ENCODE measurements at places on chromosomes 11 and 22. TPM values are rescaled to one million over a fixed set of nuclear protein-coding genes. Genes with fewer than 3 reads are reported as not detected.

TMPRSS13 gene
- total RNA-seq, result 2.2 TPM

TYR gene
- total RNA-seq, result not detected

DNA sequence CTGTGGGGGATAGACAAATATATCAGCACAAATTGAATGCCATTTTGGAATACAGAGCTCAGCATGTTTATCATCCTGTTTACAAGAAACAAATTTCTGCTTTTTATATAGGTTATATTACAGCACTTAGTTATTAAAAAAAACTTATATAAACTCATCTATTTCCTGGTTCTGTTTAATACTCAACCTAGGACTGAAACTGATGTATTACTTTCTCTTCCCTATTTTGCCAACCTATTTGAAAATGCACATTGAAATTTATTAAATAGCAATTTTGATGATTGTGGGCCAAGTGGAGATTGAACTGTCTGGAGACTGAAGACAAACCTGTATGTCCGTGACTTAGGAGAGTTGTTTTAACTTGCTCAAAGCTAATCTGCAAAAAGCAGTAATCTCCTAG is 288.3 kb upstream of the ANO3 start:
- H3K4me1 ChIP-seq, result no peaks in the 10 kb centered on the region
- DNase-seq, result no peak
- no peak overlapping the region for H3K27ac ChIP-seq
- no peaks in the 10 kb centered on the region for H3K36me3 ChIP-seq
- no peaks in the 10 kb centered on the region for H3K27me3 ChIP-seq
- H3K4me3 ChIP-seq, result no peak overlapping the region

DNA sequence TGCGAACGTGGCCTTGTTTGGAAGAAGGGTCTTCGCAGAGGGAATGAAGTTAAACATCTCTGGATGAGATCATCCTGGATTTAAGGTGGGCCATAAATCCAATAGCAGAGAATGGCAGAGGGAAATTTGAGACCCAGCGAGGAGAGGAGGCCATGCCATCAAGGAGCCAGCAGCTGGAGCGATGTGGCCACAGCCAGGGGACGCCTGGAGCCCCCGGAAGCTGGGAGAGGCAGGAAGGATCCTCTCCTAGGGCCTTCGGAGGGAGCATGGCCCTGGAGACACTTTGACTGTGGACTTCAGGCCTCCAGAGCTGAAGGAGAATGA is 22.1 kb downstream of the ANO1 start:
- no peaks in the 10 kb centered on the region for H3K36me3 ChIP-seq
- H3K27me3 ChIP-seq, result no peaks in the 10 kb centered on the region
- no peak for DNase-seq
- no peak overlapping the region for H3K27ac ChIP-seq

- no peak overlapping the region for H3K4me3 ChIP-seq
- peaks cover 22% of the 10 kb centered on the region for H3K36me3 ChIP-seq
- no peak overlapping the region for H3K27ac ChIP-seq
- peaks cover 5% of the 10 kb centered on the region for H3K4me1 ChIP-seq
Observed at GRCh38 chr11:65090628-65091027, 5.4 kb upstream of the VPS51 start.

Data from activated CD4-positive, alpha-beta memory T cell treated with anti-CD3 and anti-CD28 coated beads, Interleukin-2, amount 10 ng/mL, durations not matched to agents 7 days and 5 days (primary cell).